ENCODE measurements at places on chromosomes 2 and 18. TPM values are rescaled to one million over a fixed set of nuclear protein-coding genes. Genes with fewer than 3 reads are reported as not detected.

DNA sequence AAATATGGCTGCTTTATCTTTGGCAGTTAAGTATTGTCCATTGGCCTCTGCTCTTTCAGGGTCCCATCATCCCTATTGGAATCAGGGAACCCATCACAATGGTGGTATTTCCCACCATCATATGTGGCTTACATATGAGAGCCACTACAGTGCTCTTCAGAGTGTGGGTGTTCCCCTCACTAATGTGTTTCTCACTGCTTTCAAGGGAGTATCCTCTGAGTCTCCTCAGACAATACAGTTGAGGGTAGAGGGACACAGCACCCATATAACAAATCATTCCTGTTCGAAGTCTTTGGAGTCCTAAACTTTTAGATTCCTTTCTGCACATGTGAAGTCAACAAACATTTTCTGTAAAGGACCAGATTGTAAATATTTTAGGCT is 48.8 kb upstream of the DNAJC10 start:
- no peak for DNase-seq

DNA sequence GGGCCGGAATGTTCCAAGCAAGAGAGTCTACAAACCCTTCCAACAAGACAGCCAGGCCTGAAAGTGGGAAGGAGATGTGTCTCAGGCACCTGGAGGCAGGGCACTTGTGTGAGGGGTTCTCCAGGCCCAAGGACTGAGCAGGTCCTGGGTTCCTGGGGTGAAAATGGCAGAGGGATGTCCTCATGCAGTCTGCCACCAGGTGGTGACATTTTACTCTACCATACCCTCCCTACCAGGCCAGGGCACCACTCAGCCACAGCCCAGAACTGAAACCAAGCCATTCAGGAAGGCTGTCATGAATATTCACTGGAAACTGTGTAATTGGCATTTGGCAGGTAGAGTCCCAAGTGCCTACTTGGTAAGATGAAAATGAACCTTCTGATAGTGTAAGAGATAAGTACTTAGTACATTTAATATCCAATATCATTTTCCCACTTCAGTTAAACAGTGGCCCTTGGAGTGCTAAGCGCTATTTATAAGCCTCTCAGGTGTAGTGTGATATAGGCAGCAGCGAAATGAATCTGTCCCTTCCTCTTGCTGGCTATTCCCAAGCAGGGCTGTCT is 185.1 kb downstream of the MYO5B start:
- DNase-seq: peak; percentile 82

- DNase-seq: peak; percentile 44
These were observed 61.9 kb downstream of the SPRED2 start for GRCh38 chr2:65370387-65371073.

- no peak for DNase-seq
These were observed 63.1 kb downstream of the PARD3B start for GRCh38 chr2:204608237-204608939.

DNA sequence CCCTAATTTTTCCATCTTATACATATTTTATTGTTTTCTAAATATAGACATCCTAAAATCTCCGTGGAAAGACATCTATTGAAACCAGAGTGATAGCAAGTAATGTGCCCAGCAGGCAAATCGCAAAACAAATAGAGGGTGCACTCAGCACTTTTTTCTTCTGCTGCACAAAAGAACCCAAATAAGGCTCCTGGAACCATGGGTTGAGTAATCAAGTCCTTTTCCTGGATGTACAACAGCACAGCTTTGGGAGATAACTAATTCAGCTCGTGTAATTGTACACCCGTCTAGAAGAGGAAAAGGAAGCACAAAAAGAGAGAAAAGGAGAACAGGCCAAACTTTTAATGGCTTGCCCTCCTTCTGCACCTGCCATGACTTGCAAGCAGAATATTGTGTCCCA is 126.9 kb upstream of the TLK1 start:
- no peak for DNase-seq

GRCh38 chr2:205477016-205477705 is 205.1 kb upstream of the NRP2 start:
- DNase-seq: no peak

- no peak for DNase-seq
These were observed 86.0 kb upstream of the ATG16L1 start for GRCh38 chr2:233165543-233165894.

The ERBB4 gene
- total RNA-seq: 158 TPM

The RAPGEF4 gene
- 2.3 TPM for total RNA-seq

The FBXO36 gene
- 13.3 TPM for total RNA-seq

The PMAIP1 gene
- total RNA-seq: 23.2 TPM
